ENCODE measurements at places on chromosomes 2 and 18. TPM values are rescaled to one million over a fixed set of nuclear protein-coding genes. Genes with fewer than 3 reads are reported as not detected.
A peak's percentile ranks its signal among the peaks of the same experiment; 100 is the strongest.

The PIKFYVE gene
- total RNA-seq = 29.6 TPM

- no peak for DNase-seq
Measured at GRCh38 chr2:105584435-105585010, 160.2 kb upstream of the NCK2 start.

The ASB18 gene
- total RNA-seq = not detected

The NT5DC4 gene
- total RNA-seq = not detected

- no peak for DNase-seq
Measured at GRCh38 chr18:75280427-75281280, 70.1 kb downstream of the TSHZ1 start.

GRCh38 chr2:134582547-134582899, 136.3 kb downstream of the TMEM163 start:
- DNase-seq = no peak

DNA sequence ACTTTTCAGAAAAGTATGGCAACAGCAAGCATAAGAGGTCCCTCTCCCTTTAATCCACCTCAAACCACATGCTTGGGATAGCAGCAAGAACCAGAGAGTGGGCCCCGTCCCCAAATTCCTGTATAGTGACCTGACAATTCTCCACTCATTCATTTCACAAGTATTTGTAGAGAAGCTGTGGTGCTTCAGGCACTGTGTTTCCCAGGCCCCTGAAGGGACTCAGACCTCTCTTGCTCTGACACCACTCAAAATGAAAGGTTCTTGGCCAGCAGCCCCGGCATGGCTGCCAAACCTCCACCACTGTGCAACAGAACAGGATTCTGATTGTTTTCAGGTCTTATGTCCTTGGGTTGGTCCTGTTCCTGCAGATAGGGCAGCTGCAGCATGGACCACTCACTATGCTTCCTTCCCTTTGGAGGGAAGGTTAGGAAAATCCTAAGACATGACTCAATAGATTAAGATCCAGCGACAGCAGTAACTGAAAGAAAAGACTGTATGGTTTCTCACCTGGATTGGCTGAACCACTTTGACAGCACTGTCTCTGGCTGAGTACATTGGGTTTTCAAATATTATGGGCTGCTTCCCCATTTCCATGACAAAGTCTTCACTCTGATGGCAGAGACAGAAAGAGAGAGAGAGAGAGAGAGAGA, 67.6 kb downstream of the DHRS9 start:
- no peak for DNase-seq

The DPP4 gene
- 6.9 TPM for total RNA-seq

The ST6GAL2 gene
- 0.45 TPM for total RNA-seq

- DNase-seq = no peak
Measured at GRCh38 chr2:119240311-119241204, 16.9 kb downstream of the STEAP3 start.

The STEAP3 gene
- total RNA-seq = 15.2 TPM

GRCh38 chr2:143422681-143423080, 293.5 kb downstream of the ARHGAP15 start:
- no peak for DNase-seq

DNA sequence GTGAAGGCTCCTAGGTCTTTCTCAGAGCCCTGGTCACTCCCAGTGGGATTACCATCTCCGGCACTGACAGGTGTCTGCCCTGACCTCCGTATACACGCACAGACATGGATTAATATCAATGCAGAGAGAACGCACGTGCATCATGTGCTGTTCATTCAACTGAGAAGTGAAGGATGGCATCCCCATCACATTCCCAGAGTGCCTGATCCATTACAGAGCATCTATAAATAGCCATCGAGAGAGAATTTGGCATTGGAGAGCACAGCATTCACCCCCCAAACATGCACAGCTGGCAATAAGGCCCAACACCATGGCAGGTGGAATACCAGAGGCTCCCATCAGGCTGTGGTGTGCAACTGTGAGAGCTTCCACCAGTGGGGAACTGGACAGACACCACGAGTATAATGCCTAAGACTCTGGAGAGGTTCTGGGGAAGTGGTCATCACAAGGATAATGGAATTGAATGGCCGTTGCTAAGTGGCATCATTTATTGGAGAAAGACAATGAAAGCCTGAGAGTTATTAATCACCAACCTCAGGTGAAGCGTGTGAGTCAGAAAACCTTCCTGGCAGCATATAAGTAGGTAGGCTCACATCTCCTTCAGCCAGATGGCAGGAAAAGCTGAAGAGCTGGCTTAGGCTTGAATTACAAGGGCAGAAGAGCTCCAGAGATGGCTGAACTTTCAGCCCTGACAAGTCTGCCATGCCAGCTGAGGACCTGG, 244.5 kb upstream of the ID2 start:
- DNase-seq = no peak

- peak; percentile 77 for DNase-seq
Measured at GRCh38 chr2:121329786-121330185, 44.8 kb upstream of the TFCP2L1 start.

DNA sequence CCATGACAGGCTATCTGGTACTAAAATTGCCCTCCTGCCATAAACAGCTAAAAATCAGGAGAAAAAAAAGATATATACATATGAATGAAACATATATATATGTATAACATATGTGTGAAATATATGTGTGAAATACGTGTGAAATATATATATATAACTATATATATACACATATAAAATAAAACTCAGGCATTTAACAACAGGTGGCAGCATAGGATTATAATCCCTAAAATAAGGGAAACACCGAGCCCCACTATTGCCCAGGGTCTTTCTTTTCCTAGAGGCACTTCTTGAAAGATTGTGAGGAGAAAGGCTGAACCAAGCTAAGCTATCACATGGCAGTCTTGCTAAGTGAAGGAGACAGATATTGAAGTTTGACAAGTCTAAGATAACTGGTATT, 65.9 kb upstream of the CYTIP start:
- no peak for DNase-seq

GRCh38 chr18:3358310-3358709, 91.7 kb upstream of the TGIF1 start:
- DNase-seq = no peak

The IFIH1 gene
- total RNA-seq = 13.9 TPM

DNA sequence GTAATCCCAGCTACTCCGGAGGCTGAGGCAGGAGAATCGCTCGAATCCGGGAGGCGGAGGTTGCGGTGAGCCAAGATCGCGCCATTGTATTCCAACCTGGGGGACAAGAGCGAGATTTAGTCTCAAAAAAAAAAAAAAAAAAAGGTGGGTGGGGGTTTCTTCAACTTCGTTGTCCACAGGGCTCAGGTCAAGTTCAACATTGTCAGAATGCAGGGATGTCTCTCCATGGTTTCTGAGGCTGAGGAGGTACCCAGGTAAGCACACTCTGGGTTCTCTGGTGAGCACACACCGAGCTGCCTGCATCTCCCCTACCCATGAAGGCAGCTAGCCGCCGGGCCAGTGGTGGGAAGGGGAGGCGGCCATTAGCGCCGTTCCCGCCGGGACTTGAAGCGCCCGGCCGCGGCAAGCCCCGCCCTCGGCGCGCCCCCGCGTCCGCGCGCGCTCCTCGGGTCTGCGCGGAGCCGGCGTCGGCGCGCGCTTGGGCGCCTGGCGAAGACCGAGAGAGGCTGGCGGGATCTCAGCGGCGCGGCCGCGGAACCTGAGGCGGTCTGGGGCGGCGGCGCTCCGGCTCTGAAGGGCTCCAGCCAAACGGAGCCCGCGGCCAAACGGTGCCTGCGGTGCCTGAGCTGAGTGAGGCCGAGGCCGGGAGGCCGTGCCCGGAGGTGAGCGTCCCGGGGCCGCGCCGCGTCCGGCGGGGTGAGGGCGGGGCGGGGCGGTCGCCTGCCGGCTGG, at the start of gene UBXN2A:
Gene UBXN2A, plus strand, starts transcription at position 477 of the 731 bp plus-strand sequence. CDS start 17,852 bp downstream, outside the sequence.
- DNase-seq = peak; percentile 92

The CAPN14 gene
- 0.10 TPM for total RNA-seq

The ARMC9 gene
- total RNA-seq = 11.8 TPM

The MC5R gene
- not detected for total RNA-seq

DNA sequence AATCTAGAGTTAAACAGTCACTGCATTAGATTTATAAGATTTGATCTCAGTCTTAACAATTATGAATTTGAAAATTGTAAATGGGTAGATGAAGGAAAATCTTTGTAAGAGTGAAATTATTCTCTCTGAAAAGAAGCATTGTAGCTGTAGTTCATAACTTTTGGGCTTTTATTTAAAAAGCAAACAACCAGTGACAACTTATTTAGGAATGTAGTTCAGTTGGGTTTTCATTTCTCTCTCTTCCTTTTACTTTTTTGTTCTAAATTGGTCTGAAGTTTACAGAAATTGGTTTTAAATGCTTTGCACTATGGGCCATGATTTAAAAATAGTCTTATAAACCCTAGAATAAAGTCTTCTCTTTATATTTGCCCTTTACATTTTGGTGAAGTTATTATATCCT, 296.6 kb downstream of the GULP1 start:
- DNase-seq = no peak

- DNase-seq = peak; percentile 12
Measured at GRCh38 chr18:13501891-13502290, 224.5 kb downstream of the FAM210A start.

DNA sequence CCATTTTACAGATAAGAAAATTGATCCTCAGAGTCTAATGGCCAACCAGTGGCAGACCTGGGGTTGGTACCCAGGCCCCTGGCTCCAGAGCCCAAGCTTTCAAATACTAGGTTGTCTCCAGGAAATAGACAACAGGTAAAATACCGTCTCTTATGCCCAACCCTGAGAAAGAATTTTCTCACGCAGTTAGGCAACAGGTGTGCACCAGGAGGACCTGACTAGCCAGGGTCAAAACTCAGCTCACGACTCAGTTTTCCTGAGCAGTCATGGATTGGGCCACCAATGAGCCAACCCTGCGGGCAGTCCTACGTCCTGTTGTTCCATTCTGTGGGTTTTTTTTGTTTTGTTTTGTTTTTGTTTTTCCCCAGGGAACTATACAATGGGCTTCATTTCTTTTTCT, 13.5 kb downstream of the TRIB2 start:
- no peak for DNase-seq

GRCh38 chr2:49265471-49265870, 111.2 kb upstream of the FSHR start:
- DNase-seq = no peak

DNA sequence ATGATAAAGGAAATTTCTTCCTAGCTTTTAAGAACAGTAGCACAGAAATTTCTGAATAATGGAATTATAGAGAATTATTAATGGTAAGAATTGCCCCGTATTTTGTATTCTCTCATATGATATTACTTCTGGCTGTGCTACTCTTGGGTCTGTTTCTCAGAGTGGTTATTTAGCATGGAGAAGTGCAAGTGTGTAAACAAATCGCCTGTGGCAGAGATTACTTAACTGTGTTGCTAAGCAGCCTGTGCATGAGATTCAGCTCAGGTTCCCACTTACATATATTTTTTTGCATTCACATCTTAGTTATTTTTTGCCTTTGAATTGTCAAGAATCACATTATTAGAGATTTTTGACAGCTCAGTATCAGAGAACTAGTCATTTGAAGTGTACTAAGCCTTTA, 80.1 kb upstream of the NFATC1 start:
- no peak for DNase-seq

The ZNF385B gene
- total RNA-seq = 0.39 TPM

The CRYGD gene
- not detected for total RNA-seq

- DNase-seq = no peak
Measured at GRCh38 chr2:144935191-144935590, 415.3 kb upstream of the ZEB2 start.

DNA sequence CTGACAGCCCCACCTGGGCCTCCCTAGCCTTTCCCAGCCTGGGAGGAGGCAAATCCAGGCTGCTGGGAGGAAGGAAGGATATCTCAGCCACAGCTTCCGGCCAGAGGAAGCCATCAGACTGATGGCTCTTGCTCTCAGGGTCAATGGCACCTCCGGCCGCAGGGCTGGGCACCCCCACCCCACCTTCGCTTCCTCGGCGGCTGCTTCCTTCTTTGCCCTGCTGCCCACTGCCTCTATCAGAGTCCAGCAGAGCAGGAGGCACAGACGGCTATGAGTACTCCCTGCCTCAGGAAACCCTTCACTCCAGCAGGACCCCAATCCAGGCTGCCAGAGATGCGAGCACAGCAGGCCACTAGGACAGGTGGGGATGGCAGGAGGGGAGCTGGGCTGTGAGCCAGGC, 3.3 kb downstream of the SEMA4C start:
- no peak for DNase-seq
